ENCODE measurements at places on chromosomes 16 and 17.

- no peak for DNase-seq
Measured at GRCh38 chr16:81170824-81171223, 67.7 kb upstream of the BCO1 start.

- no peak for DNase-seq
Measured at GRCh38 chr16:48535831-48536613, 74.0 kb downstream of the N4BP1 start.

DNA sequence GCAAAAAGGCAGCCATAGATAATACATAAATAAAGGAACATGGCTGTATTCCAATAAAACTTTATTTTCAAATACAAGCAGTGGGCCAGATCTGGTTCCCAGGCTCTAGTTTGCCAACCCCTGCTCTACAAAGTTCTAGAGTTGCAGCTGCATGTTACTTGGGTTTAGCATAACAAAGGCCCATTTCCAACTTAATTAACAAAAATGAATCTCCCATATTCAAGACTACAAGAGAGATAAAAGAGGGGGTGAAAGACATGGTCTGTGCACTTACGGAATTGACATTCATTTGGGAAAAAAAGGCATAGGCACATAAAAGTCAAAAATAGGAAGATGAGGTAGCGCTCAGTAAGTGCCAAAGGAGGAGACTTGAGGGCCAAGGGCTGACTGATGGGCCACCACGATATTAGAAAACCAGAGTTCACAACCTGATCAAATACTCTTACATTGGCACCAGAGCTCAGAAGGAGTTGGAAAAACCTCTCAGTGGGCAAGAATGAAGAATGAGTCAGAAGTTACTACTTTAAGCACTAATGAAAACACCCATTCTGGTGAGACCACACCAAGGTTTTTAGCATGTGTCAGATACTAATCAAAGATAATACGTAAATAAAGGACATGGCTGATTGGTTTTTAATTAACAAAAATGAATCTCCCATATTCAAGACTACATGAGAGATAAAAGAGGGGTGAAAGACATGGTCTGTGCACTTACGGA, 164.0 kb downstream of the VPS53 start:
- no peak for DNase-seq

DNA sequence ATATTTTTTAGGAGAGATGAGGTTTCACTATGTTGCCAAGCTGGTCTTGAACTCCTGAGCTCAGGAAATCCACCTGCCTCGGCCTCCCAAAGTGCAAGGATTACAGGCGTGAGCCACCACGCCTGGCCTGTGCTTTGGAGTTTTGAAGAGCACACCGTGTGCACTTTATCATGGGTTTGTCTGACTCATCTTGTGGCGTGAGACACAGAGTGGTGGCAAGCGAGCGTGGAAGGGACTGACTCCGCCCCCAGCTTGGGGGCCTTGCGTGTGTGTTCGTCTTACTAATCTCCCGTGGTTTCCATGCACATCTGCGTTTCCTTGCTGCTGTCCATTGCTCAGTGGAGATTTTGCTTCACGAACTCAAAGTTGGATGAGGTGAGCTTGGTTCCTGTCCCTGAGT, 22.9 kb downstream of the CRAMP1 start:
- no peak for DNase-seq

DNA sequence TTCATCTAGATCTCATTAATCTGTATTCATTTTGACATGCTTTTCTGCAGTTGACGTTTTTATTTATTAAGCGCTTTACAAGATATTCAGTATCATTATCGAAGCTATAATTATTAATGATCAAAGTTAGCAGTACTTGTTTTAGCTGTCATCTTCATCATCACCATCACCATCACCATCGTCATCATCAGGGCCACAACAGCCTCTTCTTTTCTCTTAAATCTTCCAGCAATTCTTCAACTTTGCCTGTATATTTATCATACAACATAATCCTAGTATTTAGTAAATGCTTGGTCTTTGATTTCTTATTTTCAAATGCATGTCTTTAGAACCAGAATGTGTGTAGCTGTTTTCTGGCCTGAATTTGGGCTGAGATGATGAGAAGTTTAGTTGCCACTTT, 528.0 kb downstream of the MAF start:
- no peak for DNase-seq

- DNase-seq: no peak
Measured at GRCh38 chr16:2056681-2057407, 9.1 kb downstream of the TSC2 start.

DNA sequence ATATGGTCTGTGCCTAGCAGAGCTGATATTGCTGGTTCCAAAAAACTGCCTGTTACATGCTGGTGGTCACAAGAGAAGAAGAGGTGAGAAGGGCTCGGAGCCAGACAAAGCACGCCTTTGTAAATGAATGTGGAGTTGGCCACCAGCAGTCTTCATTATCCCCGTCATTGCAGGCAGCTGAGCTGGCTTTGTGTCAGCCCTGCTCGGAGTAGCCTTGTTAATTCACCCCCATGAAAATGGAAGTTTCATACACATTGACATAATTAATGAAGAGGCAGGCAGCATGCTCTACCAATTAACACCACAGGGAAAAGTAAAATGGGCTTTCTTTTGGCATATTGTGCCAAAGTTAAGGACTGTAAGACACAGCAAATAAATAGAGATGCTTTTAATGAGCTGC, 113.7 kb upstream of the RBFOX1 start:
- no peak for DNase-seq

- DNase-seq: no peak
Measured at GRCh38 chr17:70365091-70365583, 195.8 kb downstream of the KCNJ2 start.

- DNase-seq: no peak
Measured at GRCh38 chr16:69111216-69111875, 5.9 kb downstream of the HAS3 start.

GRCh38 chr16:72680732-72681131, 367.2 kb downstream of the ZFHX3 start:
- DNase-seq: no peak

DNA sequence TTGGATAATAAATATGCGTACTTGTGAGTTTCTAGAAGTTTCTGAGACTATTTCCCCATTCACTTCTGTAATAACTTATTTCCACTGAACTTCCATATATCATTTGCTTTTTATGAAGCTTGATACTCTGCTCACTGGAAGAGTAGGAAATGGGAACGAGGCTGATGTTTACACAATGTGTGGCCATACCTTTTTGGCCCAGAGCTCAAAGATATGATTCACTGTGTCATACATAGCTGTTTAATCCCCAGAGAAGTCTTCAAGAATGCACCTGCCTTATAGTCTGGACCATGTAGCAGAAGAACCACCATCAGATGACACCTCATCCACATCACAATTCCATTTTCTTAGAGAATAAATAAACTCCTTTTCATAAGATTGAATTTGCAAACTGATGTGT, 40.3 kb upstream of the TEKT3 start:
- DNase-seq: no peak

- no peak for DNase-seq
Measured at GRCh38 chr17:935485-935884, 44.1 kb downstream of the NXN start.
